Non-pigmented ciliary epithelial cell (primary cell): ENCODE measurements at places on chromosomes 3 and 15.
A peak's percentile ranks its signal among the peaks of the same experiment; 100 is the strongest.

DNA sequence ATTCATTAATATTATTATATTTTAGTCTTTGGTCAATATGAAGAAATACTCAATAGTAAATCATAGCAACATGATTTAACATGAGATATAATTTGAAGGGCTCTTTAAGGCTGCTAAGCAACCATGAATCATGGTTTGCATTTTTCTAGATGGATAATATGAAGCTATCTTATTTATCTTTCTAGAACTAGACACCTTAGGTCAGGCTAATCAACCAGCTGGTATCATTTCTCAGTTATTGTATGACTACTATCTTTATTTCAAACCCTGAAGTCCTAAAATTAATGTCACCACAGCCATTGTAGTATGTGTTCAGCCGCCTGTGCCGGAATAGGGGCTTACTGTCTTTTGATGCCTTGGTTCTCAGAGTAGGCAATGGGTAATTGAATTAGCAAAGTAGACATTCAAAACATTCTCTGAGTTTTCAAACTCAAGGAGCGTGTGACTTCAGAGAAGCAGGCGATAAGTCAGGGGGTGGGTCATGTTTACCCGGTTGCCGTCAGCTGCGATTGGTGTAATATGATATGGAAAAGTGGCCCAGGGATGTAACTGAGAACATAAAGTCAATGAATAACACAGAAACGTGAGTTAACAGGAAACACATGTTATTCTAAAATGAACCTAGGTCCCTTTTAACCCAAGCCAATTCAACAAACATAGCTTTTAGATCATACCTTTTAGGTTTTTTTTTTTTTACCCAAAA is 93.4 kb upstream of the CTDSPL start:
- DNase-seq = no peak

- no peak for DNase-seq
These were observed 189.3 kb downstream of the EDEM1 start for GRCh38 chr3:5376761-5377160.

- DNase-seq = no peak
These were observed 42.8 kb downstream of the TSC22D2 start for GRCh38 chr3:150450916-150451315.

- no peak for DNase-seq
These were observed 1.1 kb downstream of the ITPR1 start for GRCh38 chr3:4493941-4494894.

DNA sequence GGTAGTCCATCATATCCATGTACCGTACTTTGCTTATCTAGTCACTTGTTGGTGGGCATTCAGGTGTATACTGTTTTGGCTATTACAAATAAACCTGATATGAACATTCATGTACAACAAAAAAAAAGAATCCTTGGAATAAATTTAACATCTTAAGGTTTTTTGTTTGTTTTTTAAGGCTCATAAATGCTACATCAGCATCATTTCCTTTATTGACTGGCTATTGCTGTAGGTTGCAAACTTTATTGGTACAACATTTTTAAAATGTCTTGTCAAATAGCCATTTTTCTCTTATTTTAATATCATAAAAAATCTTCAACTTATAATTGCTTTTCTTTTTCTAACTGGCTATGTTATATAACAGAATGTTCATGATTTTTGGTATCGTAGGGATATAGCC is 16.2 kb downstream of the DHFR2 start:
- no peak for DNase-seq

DNA sequence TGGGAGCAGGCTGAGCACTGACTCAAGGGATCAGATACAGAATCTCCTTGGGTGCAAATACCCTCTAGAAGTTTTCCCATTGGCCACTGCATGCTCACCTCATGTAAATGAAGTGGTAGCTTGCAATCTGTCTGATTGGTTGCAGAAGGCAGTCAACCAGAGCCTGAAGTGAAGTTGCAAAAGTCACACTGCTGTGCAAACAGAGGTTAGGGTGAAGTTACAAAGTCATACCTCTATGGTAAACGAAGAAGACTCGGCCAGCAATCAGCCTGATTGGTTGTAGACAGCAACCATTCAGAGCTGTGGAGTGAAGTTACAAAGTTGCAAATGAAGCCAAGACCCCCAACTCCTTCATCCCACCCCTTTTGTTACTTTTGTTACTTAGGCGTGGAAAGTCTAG is 27.1 kb downstream of the STARD9 start:
- DNase-seq = no peak

- DNase-seq = no peak
These were observed 25.6 kb downstream of the FAM43A start for GRCh38 chr3:194711286-194711685.

GRCh38 chr3:36511791-36512486 is 131.6 kb downstream of the STAC start:
- no peak for DNase-seq

- DNase-seq = peak; percentile 73
These were observed 74.1 kb upstream of the POMGNT2 start for GRCh38 chr3:43180027-43180426.

- no peak for DNase-seq
These were observed 303.9 kb downstream of the PDCD6IP start for GRCh38 chr3:34102288-34102687.

- DNase-seq = no peak
These were observed 145.1 kb downstream of the MAGI1 start for GRCh38 chr3:65893631-65894030.

DNA sequence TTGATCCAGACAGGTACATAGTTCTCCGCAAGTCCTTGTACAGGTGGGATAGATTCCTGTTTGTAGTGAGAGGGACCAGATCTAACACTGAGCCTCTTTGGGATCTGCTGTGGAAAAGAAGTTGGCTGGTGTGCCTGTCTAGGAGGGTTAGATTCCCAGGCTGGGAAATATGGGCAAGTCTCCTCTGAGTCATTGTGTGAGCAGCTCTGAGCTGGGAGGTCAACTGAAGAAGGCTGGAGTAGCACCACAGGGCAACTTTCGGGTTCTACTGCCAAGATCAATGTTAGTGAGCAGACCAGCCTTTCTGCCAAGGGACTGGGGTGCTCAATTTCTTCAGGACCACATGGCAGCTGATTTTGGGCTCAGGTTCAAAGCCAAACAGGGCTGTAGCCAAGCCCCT is 33.4 kb downstream of the CLDN1 start:
- DNase-seq = no peak

DNA sequence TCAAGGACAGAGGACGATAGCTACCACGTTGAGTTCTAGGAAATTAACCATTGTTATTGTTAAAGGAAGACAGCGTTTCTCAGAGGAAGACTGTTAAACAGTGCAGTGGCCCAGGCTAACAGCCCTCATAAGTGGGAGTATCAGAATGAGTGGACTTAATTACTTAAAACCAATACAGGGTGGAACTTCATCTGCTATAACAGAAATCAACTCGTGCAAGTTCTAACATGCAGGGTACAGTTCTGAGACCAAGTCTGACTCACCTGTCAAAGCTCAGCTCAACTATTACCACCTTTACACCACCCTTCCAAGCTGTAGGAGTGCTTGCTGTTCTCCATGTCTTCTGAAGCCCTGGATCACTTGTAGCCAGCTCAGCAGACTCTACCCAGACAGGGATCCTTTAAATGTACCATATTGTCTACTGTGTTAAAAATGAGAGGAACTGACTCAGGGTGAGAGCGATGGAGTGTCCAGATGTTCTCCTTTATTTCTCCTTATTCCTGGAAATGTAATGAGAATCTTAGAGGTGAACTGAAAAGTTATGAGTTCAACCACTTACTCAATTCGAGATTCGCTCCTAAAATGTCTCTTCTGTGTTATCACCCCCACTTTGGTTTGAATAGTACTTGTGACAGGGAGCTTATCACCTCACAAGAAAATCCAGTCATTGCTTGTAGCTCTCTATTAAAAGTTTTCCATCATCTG is 26.5 kb downstream of the CD86 start:
- DNase-seq = no peak

GRCh38 chr3:153242896-153243295 is 80.9 kb downstream of the RAP2B start:
- DNase-seq = no peak

DNA sequence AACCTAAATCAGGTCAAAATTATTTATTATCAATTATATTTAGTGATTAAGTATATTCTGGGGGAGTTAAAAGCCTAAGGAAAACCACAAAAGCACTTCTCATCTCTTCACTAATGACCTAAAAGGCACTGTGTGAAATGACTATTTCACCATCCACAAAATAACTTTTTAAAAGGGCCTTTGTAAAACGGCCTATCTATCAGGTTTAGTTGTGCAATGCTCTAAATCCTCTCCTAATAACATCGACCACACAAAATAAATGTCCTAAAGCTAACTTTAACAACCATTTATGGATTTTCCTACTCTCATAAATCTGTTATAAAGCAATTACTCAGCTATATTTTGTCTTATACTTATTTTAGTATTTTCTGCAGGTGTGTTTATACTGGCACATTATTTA is 1066.3 kb downstream of the ROBO1 start:
- no peak for DNase-seq

GRCh38 chr3:170864525-170865208 is 5.3 kb downstream of the RPL22L1 start:
- DNase-seq = no peak

DNA sequence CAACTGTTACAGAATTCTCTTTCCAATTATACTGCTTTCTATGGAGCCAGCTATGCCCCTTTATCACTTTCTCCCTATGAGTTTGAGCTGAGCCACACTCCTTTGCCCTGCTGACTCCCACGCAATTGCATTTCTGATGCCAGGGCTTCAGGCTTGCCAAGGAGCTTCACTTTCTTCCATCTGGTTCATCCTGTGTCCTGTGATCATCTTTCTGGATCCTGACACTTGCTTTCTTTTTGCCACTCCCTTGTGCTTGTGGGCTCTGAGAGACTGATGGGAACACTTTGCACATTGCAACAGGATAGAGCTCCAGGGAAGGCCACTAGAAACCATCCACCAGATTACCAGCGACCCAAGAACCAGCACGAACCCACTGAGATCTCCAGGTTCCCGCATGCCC is 77.0 kb upstream of the SEC13 start:
- DNase-seq = no peak

DNA sequence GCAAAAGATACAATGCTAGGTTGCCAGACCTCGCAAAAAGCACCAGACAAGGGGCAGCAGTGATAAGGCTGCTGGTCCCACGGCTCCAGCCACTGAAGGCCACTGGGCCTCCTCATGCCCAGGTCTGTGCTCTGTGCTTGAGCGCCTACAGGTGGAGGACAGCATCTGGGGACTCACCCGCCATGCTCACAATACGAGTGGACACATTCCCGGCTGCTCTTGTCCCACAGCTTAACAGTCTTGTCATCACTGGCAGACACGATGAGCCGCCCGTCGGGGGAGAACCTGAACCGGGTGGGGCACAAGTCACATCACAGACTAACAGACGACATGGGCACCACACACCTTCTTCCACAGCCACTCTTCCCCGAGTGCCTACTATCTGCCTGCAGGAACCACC is 7.4 kb downstream of the POC1A start:
- DNase-seq = no peak

GRCh38 chr3:63030666-63031065 is 155.4 kb upstream of the CADPS start:
- DNase-seq = no peak

DNA sequence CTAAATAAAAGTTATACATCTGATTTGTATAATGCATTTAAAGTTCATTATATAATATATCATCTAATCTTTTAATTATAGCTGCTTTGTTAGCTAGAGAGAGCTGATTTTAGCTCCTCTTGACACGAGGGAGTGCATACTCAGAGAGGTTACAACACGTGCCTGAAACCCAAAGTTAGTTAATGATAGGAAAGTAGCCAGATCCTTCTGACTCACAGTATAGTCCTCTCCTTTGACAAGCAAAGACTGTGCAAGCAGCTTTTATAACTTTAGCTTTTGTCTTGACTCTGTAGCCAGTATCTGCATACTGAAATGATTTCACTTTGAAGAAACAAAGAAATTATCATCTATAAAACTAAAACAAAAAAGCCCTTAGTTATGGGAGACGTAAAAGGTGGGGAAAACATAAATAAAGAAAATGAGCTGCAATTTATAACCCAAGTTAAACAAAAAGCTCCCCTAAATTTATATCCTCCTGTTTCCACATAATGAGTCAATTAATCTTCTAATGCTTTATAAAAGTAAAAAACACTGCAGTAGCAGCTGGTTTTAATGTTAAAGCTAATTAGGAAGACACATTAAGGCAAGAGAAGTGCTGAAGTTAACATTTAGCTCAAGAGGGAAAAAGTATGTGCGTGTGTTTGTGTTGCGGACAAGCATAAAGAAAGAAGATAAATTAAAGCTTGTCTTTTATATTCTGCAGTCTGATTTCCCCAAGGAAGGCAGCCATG is 13.1 kb downstream of the GABRR3 start:
- DNase-seq = no peak

DNA sequence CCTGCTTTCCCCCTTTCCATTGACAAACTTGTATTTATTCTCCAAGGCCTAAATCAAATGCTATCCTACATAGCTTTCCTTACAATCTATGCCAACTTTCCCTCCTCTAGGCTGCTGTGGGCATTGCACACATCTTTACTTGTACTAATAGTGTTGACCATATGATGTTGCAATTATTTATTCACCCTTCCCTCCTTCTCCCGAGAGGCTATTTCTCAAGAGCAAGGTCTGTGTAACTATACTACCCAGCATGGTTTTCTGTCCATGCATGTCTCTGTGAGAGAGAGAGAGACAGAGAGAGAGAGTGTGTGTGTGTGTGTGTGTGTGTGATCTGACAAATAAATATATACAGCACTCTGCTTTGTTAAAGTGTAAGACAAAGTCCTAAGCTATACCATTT is 63.8 kb downstream of the GTPBP8 start:
- DNase-seq = no peak

DNA sequence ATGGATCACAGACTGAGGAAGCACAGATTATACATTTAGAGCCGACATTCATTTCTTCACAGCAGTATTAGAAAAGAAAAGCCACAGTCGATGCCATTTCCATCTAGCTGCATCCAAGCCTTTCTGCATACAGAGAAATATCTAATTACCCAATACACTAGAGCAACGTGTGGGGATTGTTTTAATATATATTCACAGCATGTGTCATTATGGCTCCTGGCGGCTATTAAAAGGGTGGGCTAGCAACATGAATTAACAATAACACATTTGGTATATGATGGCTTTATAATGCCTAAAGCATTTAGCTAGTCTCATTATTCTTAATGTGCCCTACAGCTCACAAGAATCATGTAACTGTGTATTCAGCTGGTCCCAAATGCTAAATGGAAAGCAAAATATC is 1030.5 kb downstream of the FHIT start:
- no peak for DNase-seq

GRCh38 chr3:137438561-137438960 is 325.6 kb upstream of the SOX14 start:
- no peak for DNase-seq
